ENCODE measurements at places on chromosomes 2 and 18.

DNA sequence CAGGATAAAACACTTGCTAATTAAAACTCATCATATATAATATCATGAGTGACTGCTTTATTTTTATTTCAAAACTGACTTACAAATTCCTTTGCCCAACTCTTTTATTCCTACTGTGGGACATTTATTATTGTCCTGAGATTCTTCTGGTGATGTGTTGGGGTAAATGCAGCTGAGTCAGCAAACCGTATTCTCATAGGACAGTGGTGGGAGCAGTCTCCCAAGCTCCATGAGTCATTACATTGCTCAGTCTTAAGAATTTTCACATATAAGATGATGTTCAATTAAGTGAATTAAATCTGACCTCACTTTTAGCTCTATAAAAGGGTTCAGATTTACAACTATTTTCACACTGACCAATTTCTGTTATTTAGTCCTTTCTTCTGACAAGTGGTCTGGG is 1530.7 kb downstream of the LRP1B start:
- DNase-seq, result peak; percentile 69

DNA sequence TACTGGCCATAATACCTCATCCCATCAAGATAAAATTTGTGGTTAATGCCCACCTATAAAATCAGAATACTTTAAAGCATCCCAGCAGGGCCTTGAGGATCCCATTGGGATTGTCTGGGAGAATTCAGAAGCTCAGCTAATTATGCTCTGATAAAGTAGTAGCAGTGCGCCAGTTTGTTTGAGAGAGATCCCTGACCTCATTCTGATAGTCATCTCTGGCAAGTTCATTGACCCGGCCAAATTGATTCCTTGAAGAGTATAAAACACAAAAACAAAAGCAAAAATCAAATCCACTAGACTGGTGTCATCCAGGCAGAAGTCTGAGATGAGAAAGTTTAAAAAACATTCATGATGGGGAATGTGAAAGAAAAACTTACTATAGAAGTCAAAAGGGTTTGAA is 14.1 kb downstream of the ABCG5 start:
- no peak for DNase-seq

GRCh38 chr2:201842131-201842860 is 36.0 kb downstream of the CDK15 start:
- DNase-seq, result no peak

DNA sequence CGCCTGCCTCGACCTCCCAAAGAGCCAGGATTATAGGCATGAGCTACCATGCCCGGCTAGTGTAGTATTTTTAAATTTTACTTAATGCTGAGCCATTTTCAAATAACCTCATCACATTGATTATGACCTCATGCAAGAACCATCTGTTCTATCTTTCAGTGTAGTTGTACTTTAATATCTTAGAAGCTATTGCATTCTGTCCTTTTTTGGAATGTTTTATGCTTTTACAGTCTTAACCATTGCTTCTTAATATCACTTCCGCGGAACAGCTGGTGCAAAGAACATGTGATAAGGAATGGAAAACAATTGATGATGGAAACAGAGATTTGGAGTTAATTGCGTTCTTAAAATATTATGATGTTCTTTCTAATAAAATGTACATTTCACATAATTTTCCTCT is 2.7 kb downstream of the GEN1 start:
- DNase-seq, result peak; percentile 65

GRCh38 chr2:176473177-176473576 is 203.9 kb downstream of the MTX2 start:
- DNase-seq, result peak; percentile 55

DNA sequence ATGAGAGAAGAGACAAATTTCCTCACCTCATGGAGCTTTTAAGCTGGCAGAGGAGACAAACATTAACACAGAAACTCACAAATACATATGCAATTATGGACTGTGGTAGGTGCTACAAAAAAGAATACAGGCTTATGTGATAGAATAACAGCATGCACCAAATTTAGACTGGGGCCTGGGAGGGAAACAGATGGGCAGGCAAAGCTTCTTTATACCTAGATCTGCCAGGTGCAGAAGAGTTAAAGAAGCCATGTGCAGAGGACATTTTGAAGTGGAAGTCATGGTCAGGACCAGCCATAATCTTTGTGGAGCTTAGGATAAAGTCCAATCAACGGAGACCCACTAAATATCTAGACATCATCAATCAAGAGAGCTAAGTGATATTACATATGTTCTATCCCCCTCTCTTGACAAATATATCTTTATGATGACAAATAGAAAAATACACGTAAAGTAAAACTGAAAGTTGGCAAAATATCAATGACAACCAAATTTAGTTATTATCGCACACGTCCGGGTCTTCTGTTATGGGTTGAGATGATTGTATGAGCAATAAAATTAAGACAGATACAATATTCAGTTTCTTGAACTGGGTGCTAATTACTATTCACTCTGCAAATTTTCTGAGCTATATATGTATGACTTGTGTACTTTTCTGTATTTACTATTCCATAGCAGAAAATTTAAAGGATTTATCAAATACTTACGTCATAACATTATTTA is 44.1 kb downstream of the CD28 start:
- DNase-seq, result no peak

DNA sequence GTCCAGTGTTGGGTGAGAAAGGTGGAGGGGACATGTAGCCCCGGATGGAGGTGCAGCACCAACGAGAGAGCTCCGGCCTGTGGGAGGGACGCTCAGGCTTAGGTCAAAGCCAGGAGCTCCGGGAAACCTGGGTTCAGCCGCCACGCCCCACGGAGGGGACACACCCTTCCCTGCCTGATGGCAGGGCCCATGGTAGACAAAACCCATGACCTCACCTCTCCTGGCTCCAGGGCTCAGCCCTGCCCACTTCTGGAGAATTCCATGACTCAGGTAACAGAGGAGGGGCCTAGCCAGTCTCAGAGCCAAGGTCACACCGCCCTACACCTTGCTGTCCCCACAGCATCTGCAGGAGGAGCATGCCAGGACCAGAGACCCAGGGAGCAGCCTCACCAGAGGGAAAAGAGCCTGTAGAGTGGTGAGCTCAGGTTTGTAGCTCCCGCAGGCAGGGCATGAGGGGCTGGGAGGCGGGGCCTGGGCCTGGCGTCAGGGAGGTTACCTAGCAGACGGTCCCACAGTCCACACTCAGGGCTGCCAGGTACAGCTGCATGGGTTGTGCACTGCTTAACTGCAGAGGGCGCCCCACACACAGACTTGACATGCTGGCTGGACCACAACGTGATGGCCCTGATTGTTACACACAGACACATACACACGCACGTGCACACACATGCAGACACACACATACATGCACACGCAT is 70.8 kb upstream of the SMAD7 start:
- DNase-seq, result peak; percentile 95

GRCh38 chr2:12177455-12178288 is 431.2 kb downstream of the LPIN1 start:
- no peak for DNase-seq

DNA sequence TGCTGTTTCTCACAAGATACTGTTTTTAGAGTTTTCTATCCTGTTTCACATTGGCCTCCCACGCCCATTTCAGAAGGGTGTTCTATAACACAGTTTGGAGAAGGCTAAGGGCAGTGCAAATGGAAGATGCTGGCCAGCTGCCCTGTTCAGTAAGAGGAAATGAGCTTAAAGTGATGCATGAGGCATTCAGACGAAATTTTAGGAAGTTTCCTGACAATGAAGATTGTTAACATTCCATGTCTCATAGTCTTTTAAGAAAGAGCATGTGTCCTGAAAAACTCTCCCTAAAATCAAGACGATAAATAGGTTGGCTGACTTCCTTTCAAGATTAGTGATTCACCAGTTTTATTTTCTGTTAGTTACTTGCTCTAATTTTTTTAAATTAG is 484.2 kb upstream of the NRP2 start:
- peak; percentile 30 for DNase-seq

GRCh38 chr2:45134726-45135125 is 125.5 kb upstream of the SIX2 start:
- peak; percentile 25 for DNase-seq

DNA sequence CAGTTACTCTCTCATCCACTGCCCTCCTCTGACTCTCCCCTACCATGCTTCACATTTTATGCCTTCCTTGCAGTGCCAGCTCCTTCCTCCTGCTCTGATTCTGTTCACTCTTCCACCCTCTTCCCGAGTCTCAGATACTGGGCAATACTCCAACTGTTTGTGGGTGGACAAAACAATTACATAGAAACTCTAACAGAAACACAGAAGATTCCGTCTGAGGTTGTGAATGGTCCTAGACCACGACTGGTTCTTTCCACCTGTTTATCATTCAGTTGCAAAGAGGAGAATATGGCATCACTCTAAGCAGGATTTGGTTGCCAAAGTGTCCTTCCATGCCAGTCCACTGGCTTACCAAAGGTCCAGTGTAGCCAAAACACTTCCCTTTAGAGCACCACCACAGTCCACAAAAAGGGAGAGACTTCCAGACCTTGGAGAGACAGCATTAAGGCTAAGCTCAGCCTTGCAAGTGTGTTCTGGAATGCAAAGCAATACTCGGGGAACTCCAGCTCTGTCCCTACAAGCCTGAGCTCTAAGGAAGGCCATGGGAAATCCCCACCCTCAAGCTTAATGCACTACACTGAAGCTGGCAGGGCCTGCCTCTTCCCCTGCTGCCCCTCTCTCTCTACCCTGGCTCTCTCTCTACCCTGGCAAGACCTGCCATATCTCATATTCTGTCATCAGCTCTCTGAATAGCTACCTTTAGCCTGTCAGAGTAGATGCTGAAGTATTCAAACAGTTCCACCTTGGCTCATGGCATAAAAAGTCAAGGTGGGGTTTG is 33.6 kb upstream of the RND3 start:
- DNase-seq, result peak; percentile 90

DNA sequence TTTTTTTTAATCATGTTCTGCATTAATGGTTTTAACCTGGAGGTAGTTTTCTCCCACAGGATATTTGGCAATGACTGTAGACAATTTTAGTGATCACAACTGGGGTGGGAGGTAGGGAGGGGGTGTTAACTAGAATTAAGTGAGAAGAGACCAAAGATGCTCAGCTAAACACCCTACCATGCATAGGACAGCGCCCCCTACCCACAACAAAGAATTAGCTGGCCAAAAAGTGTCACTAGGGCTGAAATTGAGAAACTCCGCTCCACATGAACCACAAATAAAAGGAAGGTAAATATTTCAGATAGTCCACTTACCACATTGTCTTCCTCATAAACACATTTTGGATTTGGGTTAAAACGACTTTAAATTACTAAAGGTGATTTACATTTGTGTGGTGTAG is 942.6 kb downstream of the SUCLG1 start:
- DNase-seq, result no peak

GRCh38 chr2:170250584-170250983 is 72.6 kb downstream of the MYO3B start:
- no peak for DNase-seq

- no peak for DNase-seq
These were observed 95.9 kb downstream of the EPB41L5 start for GRCh38 chr2:120108749-120109148.

DNA sequence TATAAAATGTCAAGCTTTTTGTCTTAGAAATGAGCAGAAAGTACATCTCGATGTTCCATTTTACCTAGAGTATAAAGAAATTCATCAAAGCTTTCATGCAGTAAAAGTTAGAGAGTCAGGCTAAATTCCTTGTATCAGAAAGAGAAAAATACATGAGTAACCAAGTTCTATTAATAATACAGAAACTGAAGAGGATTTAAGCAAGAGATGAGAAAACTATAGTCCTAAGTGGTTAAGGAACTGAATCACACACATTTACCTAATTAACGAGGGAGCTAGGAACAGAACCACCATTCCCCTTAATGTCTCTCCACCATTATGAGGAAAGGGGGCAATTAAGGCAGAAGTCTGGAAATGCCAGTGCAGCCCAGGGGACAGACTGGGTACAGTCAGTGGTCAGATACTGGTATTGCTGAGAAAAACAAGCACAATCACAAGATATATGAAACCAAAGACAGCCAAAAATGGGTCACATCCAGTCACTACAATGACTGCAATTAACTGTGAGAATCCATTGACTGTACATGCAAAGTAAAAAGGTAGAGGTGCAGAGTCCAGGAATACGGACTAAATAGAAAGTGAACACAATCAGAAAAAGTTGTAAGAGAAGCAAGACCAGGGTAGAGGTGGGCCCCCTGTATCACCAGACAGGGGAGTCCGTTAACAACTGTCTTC is 23.9 kb downstream of the MAP4K3 start:
- DNase-seq, result no peak

- no peak for DNase-seq
These were observed 696.5 kb downstream of the TDRD15 start for GRCh38 chr2:21820271-21820670.

All from kidney tubule cell (primary cell).